Fibroblast of skin of right quadriceps (primary cell): ENCODE measurements at places on chromosomes 5 and 9.
A peak's percentile ranks its signal among the peaks of the same experiment; 100 is the strongest.

GRCh38 chr5:141677415-141677814 is 4.6 kb downstream of the ARAP3 start:
- no peak for DNase-seq

DNA sequence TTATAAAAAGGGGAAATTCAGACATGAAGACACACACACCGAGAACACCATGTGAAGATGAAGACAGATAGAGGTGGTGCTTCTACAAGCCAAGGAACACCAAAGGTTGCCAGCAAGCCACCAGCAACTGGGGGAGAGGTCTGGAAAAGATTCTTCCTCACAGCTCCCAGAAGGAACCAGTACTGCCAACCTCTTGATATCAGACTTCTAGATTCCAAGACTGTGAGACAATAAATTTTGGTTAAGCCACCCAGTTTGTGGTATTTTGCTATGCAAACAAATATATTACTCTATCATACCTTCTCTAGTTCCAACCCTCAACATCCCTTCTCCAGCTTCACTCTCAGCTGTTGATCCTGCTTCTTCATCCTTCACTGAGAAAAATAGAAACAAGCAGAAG is 451.1 kb downstream of the EBF1 start:
- peak; percentile 55 for DNase-seq

DNA sequence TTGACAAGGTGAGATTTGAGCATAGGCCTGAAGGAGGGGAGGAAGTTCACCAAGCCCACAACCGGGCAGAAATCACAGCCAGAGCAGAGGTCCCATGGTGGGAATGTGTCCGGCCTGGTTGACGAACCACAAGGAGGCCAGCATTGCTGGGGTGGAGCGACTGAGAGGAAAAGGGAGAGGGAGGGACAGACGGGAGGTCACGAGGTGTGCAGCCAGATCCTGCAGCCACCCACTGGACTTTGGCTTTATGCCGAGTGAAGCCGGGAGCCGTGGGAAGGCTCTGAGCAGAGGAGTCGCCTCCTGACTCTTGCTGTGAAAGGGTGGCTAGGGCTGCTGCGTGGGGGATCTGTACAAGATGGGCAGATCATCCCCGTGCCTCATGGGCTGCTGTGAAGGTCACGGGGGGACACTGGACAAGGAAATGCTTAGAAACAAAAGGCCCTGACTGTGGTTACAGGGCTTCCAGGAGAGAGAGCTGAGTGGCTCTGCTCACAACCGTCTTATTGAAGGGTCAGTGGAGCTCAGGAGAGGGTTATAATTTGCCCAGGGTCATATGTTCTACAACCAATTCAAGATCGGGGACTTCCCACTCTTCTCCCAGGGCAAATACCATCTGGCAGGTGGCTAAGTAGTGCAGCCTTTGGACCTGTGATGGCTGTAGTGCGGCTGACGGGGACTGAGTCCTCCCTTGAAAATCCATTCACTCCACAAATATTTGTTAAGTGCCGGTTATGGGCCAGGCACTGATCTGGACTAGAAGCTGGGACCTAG is 15.6 kb upstream of the CD74 start:
- DNase-seq, result no peak

GRCh38 chr5:134813407-134813806 is 32.4 kb upstream of the C5orf24 start:
- DNase-seq, result no peak

- no peak for DNase-seq
Measured at GRCh38 chr5:6859023-6859422, 145.8 kb downstream of the TENT4A start.

- no peak for DNase-seq
Measured at GRCh38 chr9:77763566-77763965, 115.4 kb upstream of the GNA14 start.

DNA sequence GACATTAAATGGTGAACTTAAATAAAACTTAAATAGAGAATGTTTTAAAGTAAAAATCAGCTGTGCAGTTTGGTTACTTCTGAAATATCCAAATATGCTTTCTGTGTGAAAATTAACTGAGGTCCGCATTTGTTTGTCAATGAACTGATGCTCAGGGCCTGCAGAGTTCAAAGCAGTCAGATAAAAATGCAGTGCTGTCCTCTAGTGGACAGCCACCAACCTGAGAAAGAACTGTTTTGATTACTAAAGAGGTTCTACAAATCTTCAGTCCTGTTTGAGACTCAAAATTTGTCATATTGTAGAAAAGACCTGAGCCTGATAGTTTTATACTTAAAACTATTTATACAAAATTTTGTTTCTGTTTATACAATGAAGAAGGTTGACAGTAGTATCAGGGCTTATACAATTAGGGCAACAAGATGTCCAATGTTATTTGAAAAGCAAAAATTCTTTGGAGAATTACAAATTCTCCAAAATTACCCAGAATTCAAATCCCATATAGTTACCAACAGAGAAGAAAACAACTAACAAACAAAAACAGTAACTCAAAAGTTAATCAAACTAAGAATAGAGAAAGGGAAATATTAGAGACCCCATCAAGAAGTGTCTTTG is 232.3 kb upstream of the TBCA start:
- DNase-seq, result peak; percentile 45

DNA sequence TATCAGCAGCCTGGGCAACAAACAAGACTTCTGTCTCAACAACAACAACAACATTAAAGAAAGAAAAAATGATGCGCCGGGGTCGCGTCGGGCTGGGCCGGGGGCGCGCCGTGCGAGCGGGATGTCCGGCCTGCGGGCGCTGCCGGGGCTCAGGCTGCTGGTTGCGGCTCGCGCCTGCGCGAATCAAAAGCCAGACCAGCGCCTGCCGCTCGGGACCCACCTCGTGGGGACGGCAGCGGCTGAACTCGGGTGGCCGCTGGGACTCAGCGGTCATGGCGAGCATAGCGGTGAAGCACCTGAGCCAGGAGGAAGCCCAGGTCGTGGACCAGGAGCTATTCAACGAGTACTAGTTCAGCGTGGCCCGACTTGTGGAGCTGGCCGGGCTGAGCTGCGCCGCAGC is 11.9 kb upstream of the NHP2 start:
- no peak for DNase-seq

DNA sequence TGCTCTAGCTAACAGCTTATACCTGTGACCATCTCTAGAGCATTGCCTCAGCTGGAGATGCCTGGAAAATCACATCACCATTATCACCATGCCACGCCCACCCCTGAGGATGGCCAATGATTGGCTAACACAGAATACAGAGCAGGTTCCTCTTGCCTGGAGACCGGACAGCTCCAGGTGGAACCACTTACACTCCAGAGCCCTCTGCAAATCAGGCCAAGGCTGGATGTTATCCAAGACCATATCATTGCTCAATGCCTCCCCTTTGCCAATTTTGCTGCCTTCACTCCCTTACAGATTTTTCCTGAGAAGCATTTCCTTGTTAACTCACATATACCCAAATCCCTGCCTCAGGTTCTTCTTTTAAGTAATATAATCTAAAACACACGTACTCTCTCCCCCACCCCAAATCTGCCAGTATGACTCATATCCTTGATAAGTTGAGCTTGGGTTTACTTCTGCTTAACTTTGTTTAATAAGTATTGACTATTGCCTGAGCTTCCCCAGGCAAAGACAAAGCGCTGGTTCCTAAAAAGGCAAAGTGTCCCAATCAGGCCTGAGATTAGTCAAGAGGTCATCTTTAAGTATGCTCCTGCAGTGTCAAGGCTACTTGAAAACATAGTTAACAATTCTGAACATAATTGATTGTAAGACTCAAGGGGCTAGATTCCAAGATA is 309.6 kb downstream of the EPB41L4A start:
- peak; percentile 89 for DNase-seq

DNA sequence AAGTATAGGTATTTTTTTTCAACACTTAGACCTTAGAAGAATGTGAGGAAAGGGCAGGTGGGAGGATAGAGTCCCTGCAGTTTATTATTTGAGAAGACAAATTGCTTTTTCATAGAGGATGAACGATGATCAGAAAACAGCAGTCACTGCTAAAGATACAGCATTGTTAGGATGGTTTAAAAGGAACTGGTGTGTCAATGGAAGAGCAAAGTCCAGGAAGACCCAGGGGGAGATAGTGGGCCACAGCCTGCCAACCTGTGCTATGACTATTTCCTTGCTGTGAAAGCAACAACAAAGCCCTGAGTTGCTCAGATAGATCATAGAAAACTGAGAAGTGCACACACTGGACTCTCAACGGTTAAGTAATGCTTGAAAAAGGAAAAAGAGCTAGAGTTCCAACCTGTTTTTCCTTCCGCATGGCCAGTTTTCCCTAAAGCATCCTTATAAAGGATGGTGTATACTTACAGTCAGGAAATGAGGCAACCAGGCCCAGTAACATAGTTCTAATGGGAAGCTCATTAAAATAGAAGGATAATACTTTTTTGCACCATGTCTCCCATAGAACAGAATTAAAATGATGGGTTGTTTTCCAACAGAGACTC is 153.8 kb downstream of the CEMIP2 start:
- no peak for DNase-seq

GRCh38 chr9:110788871-110789270 is 120.3 kb downstream of the MUSK start:
- DNase-seq, result no peak

DNA sequence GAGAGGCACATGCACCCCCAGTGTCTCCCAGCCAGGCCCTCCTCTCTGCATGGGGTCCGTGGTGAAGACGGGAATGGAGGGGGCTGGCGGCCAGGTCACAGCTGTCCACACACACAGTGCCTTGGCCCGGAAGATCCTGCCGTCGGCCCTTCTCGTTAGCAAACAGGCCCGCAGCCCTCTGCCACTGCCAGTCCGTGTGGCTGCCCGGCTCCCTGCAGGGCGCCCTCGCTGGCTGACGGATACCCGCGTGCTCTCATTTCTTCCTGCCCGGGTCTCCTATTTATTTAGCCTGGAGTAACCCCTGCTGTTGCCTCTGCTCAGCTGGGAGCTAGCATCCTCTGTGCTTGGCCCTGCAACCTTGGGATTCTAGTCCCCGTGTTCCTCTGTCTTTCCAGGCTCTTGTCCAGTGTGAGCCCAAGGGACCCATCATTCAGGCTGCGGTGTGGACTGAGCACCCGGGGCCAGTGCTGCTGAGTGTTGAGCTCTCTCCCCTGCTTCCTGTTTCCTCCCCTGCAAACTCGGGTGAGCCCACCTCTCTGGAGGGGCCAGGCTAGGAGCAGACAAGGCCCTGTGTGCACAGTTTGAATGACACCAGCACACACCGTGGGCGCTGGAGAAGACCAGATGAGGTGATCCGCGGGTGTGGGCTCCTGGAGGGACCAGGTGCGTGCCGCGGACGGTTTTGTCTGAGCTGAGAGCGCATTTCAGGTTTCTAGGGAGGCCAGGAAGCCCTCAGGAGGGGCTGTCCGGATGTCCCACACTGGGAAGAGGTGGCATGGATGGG is 14.6 kb upstream of the RNU6ATAC start:
- DNase-seq, result peak; percentile 65

DNA sequence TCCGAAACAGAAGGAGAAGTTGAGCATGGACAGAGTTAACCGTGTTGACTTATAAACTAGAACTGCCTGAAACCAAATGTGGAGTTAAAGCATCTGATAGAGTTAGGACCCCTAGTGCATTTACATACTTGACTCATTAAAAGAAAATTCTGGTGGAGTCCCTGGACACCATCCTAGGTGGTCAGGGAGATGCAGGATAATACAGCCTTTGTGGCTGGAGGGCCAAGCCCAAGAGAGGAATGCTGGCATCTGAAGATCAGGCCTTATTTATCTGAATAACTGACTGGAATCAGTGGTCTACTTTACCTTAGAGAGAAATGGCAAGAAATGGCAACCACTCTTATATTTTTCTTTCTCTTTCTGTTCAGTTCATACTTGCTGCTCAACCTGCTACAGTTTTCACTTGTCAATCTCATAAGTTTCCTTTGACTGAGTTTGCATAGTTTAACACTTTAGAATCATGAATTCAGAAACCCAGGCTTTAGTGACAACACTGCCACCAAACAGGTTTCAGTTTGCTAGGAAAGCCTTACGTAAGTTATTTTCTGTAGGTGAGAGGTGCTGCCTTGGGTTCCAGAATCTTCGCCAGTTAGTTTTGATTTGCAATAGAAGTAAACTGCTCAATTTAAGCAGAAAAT is 10.2 kb downstream of the CMYA5 start:
- DNase-seq, result no peak

GRCh38 chr9:109143881-109144562 is 23.0 kb downstream of the FRRS1L start:
- DNase-seq, result peak; percentile 14

GRCh38 chr9:117044241-117044640 is 357.1 kb downstream of the TRIM32 start:
- no peak for DNase-seq

GRCh38 chr9:132164604-132165362 is 2.9 kb downstream of the NTNG2 start:
- DNase-seq, result no peak

DNA sequence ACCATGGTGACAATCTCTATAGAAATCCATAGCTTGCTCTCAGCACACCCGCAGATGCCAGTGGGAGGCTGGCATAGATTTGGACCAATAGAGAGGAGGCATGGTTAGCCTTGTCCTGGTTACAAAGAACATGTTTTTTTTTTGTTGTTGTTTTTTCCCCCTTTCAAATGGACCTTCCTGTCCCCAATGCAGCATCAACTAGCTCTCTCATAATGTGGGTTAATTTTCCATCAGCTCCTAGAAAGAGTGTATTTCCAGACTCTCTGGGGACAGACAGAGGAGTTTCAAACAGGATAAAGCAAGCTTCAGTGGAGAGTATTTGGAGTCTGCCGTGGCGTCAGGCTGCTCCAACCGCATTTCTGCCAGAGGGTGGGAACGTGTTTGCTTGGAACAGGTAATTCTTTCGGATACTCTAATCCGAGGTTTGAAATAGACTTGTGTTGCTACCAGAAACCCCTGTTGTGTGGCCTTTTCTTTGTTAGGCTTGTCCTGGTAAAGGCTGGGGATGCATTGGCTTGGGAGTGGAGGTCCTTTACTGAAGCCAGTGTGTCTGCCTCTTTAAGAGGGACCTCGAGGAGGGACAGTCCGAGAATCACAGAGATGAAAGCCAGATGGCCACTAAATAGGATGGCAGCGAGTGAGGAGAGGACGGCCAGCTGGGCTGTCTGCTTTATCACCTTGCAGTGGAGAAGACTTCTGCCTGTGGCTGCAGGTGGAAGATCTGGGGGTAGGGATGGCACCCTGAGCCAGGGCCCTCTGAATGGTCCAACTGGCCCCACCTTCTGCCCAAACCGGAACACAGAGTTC is 130.5 kb upstream of the CPEB4 start:
- DNase-seq, result no peak

DNA sequence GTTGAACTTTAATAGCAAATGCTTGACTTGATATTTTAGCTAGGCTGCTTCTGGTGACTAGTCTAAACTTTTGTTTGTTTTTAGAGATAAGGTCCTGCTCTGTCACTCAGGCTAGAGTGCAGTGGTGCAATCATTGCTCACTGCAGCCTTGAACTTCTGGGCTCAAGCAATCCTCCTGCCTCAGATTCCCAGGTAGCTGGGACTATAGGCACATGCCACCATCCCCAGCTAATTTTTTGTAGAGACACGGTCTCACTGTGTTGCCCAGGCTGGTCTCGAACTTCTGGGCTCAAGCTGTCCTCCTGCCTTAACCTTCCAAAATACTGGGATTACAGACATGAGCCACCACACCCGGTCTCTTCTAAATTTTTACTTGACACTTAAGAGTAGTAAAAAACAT is 20.7 kb downstream of the CDC37L1 start:
- DNase-seq, result no peak
